ENCODE measurements at places on chromosomes 1 and 21.

GRCh38 chr1:18057623-18058022 is 50.0 kb upstream of the IGSF21 start:
- DNase-seq, result no peak

GRCh38 chr1:22371408-22371807 is 80.2 kb upstream of the ZBTB40 start:
- DNase-seq, result no peak

DNA sequence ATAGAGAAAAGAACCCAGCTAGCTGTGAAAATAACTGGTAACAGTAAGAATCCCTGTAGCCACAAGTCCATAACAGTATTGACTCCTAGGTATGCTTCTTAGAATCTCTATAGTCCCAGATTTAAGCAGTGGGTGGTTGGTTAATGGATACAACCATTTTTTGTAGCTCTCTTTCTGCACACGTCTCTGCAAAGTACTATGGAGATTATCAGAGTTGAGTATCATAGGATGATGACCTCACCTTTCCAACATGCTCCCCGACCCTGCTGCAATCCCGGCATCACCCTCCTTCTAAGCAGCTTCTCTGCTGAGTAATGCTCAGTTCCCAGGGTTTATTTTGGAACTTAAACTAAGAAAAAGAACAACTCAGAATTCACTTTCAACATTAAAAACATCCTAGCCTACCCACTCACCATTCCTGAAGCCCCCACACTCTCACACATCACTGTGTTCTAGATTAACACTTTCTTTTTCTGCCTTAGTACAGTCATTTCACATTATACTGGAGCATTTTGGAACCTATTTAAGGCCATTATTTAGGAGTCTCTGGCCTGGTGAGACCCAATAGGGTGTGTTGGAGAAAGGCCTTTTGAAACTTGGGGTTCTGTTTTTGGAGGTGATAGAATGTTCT is 2.7 kb downstream of the MLLT11 start:
- no peak for DNase-seq

DNA sequence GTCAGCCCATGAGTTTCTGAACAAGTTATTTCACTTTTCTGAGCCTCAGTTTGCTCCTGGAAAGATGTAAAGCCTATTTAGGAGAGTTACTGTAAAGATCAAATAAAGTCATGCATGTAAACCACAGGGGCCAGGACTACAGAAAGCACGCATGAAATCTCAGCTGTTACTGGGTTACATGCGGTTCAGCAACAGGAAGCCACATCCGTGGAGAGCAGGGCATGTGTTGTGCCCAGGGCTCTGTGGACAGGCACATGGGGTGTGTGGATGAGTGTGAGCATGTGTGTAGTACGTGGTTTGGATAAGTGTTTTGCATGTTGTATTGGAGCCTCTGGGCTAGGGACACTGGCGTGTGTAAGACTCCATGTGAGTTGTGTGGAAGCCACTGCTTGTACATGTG is 2.2 kb upstream of the EPHA2 start:
- no peak for DNase-seq

DNA sequence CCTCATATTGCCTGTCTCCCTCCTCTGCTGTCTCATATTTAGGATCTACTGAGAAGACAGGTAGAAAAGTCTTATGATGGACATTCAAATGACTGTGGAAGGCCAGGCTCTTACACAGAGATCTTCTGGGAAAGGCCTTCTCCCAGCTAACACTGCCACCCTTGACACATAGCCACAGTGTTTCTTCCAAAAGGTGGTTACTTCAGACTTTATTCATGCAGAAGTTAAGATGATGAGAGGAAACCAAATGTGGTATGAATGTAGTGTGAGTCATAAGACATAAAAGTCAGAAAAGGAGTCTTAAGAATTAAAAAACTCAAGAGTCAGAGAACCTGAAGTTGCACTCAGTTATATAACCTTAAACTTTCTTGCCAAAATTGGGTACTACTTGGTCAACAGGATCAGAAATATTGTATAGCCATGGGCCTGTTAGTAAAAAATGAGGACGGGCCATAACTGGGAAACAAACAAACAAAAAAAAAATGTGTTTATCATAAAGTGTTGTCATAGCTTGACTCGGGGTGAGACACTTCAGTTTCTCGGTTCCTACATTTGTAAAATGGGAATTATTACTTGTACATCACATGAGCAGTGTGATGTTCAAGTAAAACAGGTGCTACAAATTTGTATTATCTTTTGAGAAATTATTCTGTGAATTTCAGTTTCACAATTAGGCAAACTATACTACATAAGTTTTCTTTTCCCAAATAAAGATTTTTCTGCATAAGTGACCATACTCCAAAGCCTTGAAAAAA is 1.2 kb upstream of the DENND1B start:
- no peak for DNase-seq

DNA sequence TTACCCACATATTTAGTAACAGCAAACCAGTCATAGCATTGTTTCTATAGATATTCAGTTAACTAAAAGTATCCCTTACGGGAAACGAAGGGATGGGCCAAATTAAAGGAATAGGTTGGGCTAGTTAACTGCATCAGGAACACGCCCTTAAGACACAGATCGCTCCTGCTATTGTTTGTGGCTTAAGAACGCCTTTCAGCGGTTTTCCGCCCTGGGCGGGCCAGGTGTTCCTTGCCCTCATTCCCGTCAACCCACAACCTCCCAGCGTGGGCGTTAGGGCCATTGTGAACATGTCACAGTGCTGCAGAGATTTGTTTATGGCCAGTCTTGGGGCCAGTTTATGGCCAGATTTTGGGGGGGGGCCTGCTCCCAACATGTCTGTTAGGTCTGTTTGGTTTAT is 14.7 kb downstream of the TNFRSF18 start:
- DNase-seq, result no peak

- no peak for DNase-seq
Observed at GRCh38 chr1:200890818-200891773, 3.6 kb upstream of the INAVA start.

DNA sequence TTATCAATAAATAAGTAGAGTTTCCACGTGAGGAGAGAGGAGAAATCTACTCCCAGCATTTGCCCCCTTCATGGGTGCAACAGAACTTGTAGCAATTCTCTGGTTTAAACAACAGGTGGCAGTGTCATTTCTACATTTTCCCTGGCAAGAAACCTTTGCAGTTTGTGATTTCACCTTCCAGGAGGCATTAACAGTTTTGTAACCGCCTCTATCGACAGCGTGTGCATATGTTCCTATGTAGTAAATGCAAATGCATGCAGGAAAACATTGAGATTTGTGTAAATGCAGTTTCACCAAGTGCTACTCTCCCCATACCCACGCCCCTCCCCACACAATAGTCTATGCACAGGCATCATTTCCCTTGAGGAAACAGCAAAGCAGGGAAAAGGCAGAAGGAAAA is 494.7 kb downstream of the SMYD3 start:
- no peak for DNase-seq

DNA sequence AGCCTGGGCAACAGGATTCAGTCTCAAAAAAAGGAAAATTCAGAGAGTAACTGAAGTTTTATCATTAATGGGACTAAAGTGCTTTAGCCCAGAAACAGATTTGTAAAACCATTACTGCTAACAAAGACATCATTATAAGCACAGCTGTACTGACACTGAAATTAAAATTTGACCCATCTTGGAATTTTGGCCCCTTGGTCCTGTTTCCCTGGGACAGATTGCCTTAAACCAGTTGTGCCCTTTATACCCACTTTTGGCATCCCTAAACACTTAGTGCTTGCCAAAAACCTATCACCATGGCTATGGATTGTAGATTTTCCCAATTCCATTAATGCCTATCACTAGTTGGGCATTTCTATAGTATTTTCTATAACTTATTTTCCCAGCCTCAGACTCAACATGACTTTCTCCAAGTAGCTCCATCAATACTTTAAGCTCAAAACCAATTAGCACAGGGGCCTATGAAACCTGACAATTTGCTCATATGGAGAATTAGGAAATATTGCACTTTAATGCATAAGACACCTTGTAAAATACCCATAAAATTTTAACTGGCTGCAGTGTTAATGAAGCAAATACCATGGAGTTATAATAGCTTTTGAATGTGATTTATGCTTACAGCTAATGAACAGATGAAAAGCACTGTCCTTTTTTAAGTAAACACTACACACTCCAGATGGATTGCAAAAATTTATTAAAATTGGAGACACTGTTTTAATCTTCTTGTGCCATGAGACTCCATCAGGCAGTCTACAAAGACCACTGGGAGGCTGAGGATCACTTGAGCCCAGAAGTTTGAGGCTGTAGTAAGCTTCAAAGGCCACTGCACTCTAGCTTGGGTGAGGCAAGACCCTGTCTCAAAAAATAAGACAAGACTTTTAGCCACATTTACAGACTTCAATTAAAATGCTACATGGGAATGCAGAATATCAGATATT is 4.3 kb downstream of the GAS5 start:
- DNase-seq, result no peak

Data from GM18507 (cell line).